Sciatic nerve (tissue), 2 donors: ENCODE measurements at places on chromosomes 16 and 17. TPM values are rescaled to one million over a fixed set of nuclear protein-coding genes. Genes with fewer than 3 reads are reported as not detected.

DNA sequence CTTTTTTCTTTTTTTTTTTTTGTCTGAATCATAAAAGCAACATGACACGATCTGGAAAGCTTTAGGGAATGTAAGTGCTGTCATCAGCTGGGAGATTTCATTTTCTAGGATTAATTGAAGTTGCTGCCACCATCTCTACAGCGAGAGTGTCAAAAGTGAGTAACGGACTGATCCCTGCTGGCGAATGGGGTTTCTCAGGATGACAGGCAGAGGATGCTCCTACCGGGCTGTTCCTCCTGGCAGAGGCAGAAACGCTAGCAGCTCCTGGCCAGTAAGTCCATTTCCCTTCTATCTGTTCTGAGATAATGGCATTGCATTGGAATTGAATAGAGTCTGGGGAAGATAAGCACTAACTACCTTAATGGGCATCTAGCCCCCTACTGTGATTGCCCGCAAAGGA, 80.5 kb upstream of the KIFC3 start:
- no peak for DNase-seq

DNA sequence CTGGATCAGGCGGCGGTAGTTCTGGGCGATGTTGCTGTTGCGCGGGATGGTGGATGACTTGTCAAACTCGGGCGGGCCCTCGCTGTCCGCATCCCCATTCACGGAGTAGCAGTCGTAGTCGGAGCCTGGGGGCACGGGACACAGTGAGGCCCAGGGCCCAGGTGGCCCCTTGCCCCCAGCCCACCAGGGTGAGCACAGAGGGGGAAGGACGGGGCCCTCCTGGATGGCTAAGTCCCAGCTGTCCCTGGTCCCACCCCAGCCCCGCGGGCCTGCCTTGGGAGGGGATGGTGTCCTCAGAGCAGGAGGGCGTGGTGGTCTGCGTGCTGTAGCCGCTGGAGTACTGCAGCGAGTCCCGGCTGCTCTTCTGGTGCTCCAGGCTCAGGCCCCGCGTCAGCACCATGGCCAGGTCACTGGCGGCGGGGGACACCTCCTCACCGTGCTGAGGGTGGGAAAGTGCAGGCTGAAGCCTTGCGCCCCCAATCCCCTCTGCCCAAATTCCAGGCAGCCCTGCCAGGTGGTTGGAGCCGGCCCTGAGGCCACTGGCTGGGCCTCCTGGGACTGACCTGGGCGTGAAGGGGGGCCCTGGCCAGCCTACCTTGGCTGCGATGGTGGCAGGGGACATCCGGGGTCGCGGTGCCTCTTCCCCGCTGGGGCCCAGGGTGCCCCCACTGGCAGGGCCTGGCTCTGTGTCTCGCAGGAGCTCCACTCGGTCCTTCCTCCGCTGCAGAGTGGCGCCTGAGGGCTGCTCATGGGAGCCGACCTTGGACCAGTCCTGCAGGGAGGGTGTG, 18.2 kb downstream of the IL34 start:
- DNase-seq = peak; percentile 60

- no peak for DNase-seq
Measured at GRCh38 chr16:86700046-86700945, 121.9 kb downstream of the FOXL1 start.

GRCh38 chr16:7456211-7456610, 123.6 kb downstream of the RBFOX1 start:
- no peak for DNase-seq

- no peak for DNase-seq
Measured at GRCh38 chr16:25040543-25040942, 25.4 kb upstream of the ARHGAP17 start.

DNA sequence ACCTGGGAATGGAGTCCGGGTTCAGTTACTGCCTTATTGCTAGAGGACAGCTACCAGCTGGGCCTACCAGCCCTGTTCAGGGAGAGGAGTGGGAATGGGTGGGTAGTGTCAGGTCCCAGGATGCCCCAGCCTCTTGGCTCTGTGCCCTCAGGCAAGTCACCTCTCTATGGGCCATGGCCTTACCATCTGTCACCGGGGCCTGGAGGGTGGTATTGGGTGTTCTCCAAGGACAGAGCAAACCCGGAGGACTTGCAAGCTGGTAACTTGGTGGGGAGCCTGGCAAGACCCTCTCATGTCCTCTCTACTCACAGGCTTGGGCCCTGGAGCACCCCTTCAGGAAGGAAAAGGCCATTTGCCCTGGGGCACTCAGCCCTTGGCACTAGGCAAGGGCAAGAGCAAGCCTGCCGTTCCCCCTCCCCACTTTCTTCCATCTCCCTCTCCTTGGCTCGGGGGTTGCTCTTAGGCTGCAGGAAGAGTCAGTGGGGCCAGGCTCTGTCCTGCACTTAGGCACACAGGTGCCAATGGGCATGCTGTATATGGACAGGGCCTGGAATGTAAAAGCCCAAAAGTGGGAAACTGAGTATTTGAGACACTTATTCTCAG, 170.0 kb upstream of the ZNF267 start:
- DNase-seq = no peak

DNA sequence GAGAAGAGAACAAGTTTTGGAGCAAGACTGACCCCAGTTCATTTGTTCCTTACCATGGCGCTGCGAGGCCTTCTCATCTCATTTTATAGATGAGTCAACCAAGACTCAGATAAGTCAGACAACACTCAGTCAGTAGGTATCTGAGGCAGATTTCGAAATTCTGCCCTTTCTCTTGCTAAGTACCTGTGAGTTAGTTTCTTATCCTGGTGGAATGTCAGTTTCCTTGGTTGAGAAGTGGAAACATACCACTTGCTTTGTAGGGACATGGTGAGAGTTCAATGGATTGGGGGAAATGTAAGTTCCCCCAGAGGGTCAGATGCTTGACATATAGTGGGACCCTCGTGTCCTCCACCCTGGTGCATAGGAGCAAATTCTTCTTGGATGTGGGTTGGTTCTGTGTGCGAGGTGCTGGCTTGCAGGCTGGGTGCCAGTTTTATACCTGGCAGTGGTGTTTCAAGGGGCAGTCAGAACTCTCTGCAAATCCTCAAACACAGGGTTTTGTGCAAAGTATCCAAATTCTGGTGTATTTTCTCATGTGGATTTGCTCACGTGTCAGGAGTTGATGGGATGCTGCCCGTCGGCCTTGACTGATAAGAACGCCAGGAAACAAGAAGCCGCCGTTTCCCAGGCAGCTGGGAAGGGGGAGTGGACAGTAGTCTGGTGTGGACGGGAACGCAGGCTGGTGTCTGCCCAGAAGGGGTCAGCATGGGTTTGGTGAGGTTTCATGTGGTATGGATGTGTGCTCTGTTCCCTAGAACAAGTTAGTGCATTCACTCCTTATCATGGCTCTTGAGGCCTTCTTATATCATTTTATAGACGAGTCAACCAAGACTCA, 61.1 kb upstream of the CIBAR2 start:
- no peak for DNase-seq

- no peak for DNase-seq
Measured at GRCh38 chr17:46949291-46950174, 26.6 kb downstream of the GOSR2 start.

DNA sequence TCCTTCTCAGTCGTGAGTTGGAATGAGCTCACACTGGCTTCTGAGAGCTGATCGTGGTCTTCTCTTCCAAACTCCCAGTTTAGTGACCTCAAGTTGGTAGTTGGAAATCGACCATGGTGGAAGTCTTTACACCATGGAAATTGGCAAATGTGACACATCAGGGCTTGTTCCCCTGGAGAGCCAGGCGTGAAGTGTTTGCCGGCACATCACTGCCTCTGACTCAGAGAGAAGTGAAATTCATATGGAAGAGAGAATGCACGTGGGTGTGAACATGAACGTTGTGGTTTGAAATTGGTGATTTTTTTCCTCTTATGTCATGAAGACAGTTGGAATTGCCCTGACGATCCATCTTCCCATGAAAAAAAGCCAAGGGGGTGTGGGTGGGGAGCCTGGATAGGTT, 47.4 kb downstream of the AXIN2 start:
- no peak for DNase-seq

GRCh38 chr16:81564421-81564911, 119.9 kb downstream of the CMIP start:
- no peak for DNase-seq

- peak; percentile 72 for DNase-seq
Measured at GRCh38 chr16:8887952-8888560, 5.9 kb downstream of the LITAFD start.

DNA sequence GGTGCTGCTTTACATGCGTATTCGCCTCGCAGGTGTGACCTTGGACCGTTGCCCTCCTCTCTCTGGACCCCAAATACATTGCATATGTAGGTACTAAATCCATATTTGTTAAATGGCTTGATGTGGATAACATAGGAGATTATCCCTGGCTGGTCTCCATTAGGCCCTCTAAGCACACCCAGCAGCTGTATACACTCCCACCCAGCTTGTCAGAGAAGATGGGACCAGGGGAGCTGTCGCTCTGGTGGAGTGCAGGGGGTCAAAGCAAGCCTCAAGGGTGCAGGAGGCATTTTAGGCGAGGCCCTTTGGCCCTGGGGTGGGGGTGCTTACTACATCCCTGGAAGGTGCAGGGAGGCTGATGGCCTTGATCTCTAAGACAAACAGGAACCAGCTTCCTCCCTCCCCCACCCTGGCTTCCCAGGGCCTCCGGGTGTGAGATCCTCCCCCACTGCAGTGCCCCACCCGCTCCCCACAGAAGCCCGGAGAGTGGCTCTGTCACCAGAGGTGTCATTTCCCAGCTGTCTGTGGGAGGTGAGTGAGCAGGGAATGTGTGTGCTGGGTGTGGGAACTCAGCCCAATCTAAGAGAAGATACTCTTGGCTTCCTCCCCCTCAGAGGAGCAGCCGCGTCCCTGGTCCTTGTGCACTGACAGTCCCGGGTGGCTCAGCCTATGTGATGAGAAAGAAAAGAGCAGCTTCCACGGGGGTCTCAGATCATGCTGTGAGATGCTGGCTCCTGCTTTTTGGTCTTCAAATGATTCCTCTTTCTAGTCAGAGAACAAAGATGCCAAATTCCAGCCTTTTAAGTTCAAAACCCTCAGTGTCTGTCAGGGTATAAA, 1.4 kb upstream of the VAMP2 start:
- peak; percentile 85 for DNase-seq

GRCh38 chr16:87457709-87458423, 35.0 kb downstream of the ZCCHC14 start:
- no peak for DNase-seq

- no peak for DNase-seq
Measured at GRCh38 chr17:41772218-41772585, 14.3 kb downstream of the JUP start.

GRCh38 chr17:74542166-74542565, 3.7 kb downstream of the CD300C start:
- DNase-seq = no peak

DNA sequence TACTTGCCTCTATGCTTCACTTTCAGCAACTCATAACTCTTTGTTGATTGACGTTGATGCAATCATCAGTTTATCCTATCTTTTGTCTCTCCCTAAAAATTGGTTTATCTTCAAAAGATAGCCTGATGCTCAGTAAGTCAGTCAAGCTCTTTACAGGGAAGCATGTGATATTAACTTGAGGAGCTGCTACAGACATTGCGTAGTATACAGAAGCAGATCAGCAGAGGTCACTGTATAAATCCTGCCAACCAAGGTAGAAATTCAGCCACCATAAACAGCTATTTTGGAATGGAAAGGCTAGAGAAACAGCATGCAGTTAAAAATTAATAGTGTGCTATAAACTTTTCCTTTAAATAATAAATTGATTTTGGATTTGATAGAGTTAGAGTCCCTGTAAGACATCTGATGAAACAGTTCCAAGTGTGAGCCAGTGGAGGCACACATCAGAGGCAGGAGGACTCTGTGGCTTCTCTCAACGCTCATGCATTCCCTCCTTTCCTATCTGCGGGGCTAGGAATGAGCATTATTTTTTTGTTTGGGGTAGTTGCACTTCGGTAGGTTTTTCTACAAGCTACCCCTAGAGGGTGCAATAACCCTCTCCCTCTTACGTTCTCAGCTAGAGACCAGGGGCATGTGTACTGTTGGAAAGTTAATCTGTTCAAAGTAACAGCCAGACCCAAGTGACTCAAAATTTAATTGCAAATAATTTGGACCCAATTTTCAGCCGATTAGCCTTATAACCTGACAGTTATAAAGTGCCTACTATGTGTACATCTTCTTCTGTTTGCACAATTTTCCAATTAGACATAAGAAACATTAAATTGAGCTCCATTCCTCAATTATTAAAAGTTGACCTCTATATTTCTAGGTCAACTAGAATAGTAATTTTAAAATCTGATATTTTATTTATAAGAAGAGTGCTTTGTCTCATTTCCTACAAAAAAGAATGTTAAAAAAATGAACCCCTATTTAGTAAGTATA, 647.7 kb upstream of the SOX9 start:
- DNase-seq = no peak

- DNase-seq = no peak
Measured at GRCh38 chr17:2484876-2485275, 26.8 kb downstream of the METTL16 start.

The SCNN1G gene
- total RNA-seq = not detected

The KDM8 gene
- total RNA-seq = 8.3 TPM

The RNF43 gene
- 0.67 TPM for total RNA-seq

The SLC38A8 gene
- not detected for total RNA-seq

The RPUSD1 gene
- 11.4 TPM for total RNA-seq
